ENCODE measurements at places on chromosomes 1 and 21. TPM values are rescaled to one million over a fixed set of nuclear protein-coding genes. Genes with fewer than 3 reads are reported as not detected.

Gene SUCO
- total RNA-seq = 73.3 TPM

Gene SPATA21
- not detected for total RNA-seq

Gene CCDC17
- 1.00 TPM for total RNA-seq

Gene PROK1
- total RNA-seq = not detected

Gene GOLPH3L
- total RNA-seq = 9.7 TPM

Gene MPL
- total RNA-seq = not detected

Measured in cerebellum (tissue), 4 donors.